ENCODE measurements at places on chromosomes 7 and 10.

GRCh38 chr10:76021398-76021797 is 590.0 kb downstream of the LRMDA start:
- DNase-seq, result no peak

- no peak for DNase-seq
These were observed 153.0 kb upstream of the RHEB start for GRCh38 chr7:151672716-151673115.

DNA sequence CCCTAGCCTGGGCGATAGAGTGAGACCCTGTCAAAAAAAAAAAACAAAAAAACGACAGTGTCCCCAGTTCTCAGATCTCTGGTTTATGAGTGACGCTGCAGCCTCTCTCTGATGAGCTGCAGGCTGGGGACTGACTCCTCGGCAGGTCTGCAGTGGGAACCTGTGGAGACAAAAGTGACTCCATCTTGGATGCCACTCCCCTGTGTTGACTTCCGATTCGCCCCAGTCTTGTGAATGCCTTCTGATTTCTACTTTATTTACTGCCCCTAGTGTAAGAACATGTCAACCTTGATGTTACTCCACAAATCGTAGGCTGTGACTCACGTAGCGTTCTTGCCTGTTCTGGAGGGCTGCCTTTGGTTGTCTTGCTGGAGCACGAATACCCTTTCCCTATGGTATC is 6.2 kb downstream of the TACR2 start:
- DNase-seq, result no peak

DNA sequence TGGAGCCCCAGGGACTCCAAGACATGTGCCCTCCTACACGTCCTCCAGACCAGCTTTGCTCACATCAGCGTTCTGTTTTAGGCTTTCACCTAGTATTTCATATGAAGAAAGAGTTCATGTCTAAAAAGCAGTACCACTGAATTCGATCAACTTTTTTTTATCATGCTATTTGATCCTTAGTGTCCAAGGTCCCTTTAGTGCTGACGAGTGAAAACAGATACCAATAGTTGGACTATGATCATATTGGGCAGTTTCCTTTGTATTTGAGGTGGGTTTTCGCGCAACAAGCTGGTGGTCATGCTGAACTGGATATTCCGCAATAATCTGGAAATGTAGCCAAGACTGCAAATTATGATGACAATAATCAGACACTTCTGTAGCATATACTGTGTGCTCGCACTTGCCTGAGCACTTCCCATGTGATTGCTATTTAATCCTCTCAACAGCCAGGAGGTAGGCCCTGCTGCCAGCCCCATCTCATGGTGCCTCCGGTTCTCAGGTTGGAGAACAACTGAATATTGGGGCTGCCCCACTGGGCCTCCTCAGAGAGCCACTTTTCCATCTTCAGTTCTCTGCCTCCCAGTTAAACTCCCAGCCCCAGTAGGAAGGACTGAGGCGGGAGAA is 65.9 kb downstream of the RBM20 start:
- no peak for DNase-seq

DNA sequence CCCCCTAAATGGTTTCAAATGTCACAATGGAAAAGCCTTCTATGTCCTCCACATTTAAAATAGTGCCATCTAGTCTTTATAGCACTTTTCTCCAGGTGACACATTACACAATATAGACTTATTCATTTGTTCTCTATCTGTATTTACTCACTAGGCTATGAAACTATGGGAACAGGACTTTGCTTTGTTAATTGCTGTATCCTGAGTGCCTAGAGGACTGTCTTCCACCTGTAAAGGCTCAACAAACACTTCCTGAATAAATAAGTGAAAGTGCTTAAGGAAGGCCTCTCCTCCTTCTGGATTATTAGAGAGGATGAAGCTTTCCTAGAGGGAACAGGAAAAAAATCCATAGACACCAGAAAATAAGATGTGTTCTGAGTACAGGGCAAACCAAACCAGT is 397.6 kb upstream of the LRRN3 start:
- DNase-seq, result no peak

DNA sequence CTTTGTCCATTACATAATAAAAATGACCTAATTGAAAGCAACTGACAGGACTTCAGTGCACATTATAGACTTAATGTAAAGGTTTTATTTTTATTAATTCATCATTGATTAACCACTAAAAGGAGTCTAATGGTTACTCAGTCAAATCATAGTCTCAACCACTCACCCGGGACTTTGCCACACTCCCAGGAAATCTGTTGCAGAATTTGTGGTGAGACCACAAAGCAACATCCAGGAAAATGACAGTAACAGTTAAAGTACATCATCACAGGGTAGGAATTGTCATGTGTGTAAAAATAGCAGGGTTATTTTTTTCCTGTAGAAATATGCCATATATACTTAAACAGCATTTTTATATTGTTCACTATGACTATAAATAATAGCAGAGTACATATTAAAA is 6.3 kb upstream of the HGF start:
- no peak for DNase-seq

DNA sequence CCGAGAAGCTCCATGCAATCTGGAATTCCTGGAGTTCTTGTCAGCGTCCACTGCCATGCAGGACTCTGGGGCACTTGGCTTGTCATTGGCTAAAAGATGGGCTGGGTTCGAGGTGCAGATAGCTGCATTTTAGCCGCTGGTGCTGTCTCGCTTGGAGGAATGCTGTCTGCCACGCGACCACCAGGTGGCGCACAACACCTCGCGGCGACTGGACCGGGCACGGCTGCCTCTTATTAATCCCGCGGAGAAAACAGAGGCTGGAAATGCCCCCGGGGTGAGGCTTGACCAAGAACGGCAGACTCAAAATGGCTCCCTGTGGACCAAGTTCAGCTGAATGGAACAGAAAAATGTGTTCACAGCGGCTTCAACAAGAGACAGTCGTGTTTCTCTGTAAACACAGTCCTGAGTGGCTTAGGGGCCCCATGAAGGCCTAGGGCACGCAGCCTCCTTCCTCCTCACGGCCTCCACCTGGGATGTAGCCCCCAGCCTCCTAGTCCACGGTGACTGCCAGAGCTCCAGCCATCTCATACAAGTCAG is 46.2 kb downstream of the AOC1 start:
- peak; percentile 73 for DNase-seq

- no peak for DNase-seq
These were observed 26.6 kb upstream of the PURB start for GRCh38 chr7:44911911-44912310.

DNA sequence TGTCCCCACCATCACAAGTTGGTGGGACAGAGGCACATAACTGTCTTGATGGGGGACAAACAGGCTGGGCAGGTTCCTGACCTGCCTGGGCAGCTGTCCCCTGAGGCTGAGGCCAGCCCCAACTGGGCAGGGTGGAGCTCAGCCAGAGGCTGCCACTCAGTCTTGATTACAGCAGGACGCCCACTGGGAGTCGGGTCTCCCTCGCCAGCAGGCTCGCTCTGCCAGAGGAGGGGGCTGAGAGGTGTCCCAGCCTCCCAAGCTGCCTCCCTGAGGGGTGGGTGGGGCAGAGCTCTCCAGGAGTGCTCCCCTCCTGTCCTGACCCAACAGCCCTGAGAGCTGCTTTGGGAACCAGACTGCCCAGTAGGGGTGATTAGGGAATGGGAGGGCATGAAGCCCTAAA is 1.8 kb upstream of the CAMK2G start:
- no peak for DNase-seq

- no peak for DNase-seq
These were observed 438.9 kb upstream of the PODXL start for GRCh38 chr7:131995324-131995723.

DNA sequence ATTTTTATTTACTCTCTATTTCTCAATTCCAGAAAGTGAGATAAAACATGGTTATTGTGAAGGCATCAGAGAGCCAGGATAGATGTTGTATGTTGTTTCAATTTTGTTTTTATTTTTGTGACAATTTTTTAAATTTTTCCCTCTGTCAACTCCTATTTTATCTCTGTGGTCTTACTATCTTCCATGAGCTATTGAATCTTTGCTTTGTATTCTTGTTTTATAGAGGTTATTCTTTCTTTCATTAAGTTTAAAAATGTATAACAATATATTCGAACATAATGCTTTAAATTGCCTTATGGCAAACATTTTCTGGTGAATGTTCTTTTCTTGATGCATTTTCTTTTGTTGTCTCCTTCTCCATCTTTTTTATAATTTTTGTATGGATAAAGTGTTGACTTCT is 78.4 kb downstream of the POU6F2 start:
- no peak for DNase-seq

DNA sequence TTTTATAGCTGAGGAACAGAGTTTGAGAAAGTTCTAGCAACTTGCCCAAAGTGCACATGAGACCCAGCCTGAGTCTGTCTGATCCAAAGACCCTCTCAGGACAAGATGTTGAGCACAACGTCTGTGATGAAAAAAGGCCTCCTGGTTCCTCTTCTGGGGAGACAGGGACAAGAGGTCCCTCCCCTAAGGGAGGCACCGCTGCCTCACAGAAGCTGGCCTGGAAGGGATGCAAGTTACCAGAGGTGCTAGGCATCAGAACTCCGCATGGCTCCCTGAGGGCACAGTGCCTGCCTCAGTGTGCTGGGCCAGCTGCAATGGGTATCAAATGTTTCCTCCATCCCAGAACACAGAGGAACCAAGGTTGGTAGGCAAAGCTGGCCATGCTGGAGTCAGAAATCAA is 302.4 kb downstream of the GRID1 start:
- DNase-seq, result no peak

- no peak for DNase-seq
These were observed 308.4 kb downstream of the RPS24 start for GRCh38 chr10:78341953-78342614.

DNA sequence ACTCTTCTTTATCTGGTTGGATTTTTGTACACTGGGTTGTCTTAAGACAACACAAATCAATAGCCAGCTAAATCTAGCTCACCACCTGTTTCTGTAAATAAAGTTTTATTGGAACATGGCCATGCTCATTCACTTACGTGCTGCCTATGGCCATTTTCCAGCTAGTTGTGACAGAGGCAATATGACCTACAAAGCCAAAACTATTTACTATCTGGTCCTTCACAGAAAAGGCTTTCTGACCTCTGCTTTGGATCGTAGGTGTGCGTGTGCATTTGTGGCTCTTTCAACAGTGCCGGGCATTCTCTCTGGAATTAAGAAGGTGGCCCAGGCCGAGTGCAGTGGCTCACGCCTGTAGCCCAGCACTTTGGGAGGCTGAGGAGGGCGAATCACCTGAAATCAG is 45.5 kb downstream of the NRAP start:
- no peak for DNase-seq

- DNase-seq, result no peak
These were observed 715 bp upstream of the MUC12 start for GRCh38 chr7:100968650-100969049.

DNA sequence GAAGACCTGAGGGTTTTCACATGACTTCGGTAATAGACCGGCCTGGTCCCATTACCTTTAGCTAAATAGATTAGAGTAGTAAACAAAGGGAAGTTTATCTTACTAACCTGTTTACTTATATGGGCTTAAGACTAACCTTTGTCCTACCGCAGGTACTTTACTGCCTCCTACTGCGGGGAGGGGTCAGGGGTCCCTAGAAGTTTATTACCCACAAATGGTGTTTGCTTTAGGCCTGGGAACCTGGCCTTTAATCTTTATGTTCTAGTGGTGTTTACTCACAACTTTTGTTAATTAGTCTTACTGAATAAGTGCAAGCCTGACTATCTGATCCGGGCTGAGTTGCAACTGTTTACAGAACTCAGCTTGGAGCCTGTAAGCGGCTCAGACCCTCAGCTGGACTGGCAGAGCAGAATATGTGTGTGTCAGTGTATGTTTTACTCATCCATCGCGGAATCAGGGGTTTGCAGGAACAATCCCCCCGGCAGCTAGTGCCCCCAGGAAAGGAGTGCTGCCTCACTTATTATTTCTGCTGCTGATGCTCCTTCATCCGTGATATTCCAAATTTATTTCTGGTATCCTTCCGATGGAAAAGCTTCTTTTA is 578.9 kb upstream of the SEMA3D start:
- no peak for DNase-seq

DNA sequence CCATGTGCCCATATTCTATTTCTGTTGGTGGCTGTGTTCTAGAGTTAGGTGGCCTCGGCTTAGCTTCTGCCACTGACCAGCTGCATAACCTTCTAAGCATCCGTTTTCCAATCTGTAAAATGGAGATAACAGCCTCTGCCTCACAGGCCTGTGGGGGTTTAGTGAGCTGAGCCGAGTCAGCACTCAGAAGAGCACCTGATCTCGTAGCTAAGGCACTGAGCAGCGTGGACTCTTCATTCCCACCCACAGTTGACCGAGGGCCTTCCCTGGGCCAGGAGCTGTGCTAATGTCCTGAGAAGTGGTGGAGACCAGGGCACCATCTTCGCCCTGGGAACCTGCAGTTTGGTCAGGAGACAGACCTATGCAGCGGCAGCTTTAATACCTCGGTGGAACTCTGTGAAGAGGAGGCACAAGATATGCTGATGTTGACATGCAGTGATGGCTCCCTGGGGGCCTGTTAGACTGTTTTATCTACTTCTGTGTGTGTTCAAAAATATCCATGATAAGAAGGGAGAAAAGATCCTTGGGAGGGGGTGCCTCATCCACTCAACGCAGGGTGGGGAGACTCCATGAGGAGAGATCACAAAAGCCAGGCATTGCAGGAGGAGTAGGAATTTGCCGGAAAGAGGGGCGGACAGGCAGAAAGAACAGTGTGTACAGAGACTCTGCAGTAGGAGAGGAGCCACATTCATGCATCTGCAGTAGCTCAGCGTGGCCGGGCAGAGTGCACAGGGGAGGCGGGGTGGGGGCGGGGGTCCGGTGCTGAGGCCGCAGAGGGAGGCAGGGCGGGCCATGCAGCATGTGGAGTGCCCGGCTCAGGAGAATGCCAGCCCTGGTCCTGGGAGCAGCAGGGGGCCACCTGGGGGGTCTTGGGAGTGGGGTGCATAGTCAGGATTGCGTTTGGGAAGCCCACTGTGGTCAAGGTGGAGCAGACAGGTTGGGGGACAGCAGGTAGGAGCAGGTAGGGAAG is 136.8 kb downstream of the C10orf105 start:
- DNase-seq, result no peak

DNA sequence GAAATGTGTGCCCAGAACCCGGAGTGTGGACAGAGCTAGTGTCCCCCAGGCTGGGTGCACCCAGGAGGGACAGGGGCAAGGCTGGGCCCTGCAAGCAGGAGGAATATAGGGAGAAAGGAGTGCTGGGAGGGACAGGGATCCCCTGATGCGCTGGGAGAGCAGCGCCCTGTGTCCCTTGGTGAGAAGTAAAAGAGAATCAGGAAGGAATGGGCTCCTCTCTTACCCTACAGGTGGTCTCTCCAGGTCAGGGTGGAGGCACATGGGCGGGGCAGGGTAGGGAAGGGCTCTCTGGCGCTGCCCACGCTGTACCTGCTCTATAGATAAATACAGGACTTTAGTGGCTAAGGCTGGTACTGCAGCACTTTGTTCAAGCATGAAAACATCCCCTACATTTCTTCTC is 753.8 kb downstream of the GRID1 start:
- no peak for DNase-seq

DNA sequence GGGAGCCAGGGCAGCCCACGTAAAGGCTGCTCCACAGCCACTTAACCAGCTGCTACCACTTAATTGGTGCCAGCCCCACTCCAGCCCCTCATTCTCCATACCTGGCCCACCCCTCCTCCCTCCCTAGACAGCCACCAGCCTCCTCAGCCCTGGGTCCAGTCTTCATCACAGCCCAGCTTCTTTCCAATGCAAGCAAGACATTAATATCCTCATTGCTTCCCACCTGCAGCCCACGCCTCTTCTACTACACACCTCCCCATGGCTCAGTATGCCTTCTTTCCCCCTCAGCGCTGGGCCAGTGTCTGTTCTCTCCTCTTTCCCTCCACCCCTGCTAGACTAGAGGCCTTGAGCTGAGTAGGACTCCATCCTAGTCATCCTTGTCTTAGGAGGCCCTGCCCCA is 33.5 kb upstream of the UNC5B start:
- no peak for DNase-seq

GRCh38 chr10:4216726-4217125 is 431.7 kb upstream of the KLF6 start:
- DNase-seq, result no peak

All from stimulated activated CD4-positive, alpha-beta T cell treated with anti-CD3 and anti-CD28 coated beads, TNF-alpha, amount 100 ng/mL, for 4 hours (primary cell).